ENCODE measurements at places on chromosomes 7 and 10. TPM values are rescaled to one million over a fixed set of nuclear protein-coding genes. Genes with fewer than 3 reads are reported as not detected.

TFPI2 gene
- 6.2 TPM for total RNA-seq

CALHM3 gene
- not detected for total RNA-seq

TUBAL3 gene
- total RNA-seq, result not detected

TLX1 gene
- not detected for total RNA-seq

RAB18 gene
- 20.6 TPM for total RNA-seq
